ENCODE measurements at places on chromosomes 16 and 17.

GRCh38 chr17:82157046-82158035 lies 55.3 kb downstream of the CCDC57 start:
- no peak for DNase-seq

DNA sequence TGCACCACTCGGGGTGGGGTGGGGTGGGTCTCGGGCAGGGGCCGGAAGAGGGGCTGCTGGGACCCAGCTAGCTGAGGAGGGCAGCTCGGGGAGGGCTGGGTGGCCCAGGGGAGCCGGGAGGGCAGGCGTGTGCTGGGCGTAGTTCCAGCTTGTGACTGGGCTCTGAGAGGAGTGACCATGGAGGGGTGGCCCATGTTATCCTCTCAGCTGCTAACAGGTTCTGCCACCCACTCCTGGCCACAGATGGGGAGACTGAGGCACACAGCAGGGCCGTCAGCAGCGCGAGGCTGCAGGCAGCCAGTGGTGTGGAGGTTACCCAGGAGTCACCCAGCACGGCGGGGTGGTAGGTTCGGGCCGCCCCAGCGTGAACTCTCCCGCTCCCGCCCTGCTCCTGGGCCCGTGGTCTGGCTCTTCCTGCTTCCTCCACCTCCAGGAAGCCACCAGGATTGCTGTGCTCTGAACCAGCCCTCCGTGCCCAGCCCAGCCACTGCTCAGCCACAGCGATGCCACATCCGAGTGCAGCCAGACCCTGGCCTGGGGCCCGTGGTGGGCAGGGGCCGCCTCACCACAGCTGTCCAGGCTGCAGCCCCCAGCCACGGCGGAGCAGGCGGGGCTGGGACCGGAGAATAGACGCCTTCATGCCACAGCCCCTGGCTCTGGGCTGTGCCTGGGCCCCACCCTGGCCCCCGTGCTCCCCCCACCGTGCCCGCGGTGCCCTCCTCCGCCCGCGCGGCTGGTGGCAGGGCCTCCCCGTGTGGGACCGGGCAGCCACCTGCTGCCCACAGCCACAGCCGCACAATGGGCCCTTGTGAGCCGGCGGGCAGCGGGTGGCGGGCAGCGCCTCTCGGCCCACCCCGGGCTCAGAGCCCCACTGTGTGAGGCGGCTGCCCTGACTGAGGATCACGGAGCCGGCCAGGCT lies 26.3 kb upstream of the SSTR5 start:
- no peak for DNase-seq

- no peak for DNase-seq
Measured at GRCh38 chr17:7111784-7112509, 2.7 kb downstream of the ASGR2 start.

GRCh38 chr17:58267347-58268324 lies 13.1 kb downstream of the MPO start:
- no peak for DNase-seq

GRCh38 chr17:81314398-81315081 lies 19.4 kb upstream of the SLC38A10 start:
- no peak for DNase-seq

- DNase-seq = no peak
Measured at GRCh38 chr17:81234940-81235821, 3.7 kb downstream of the TEPSIN start.

DNA sequence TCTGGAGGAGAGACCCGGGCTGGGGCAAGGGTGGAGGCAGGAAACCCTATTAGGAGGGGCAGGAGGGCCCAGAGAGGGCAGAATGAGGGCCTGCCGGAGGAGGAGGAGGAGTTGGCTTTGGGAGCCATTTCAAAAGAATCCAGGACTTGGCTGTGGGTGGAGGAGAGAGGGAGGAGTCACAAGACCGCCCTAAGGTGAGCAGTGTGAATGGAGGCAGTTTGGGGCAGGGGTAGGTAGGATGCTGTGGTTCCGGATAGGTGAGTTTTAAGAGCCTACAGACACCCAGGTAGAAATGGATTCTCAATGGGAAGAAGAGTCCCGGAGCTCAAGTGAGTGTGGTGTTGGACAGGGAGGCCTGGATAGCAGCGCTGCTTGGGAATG lies 80.3 kb downstream of the ARHGAP23 start:
- DNase-seq = no peak

GRCh38 chr17:60388742-60389141 lies 3.2 kb downstream of the USP32 start:
- DNase-seq = no peak

GRCh38 chr16:47970291-47970931 lies 185.4 kb downstream of the ABCC12 start:
- DNase-seq = peak; percentile 12

DNA sequence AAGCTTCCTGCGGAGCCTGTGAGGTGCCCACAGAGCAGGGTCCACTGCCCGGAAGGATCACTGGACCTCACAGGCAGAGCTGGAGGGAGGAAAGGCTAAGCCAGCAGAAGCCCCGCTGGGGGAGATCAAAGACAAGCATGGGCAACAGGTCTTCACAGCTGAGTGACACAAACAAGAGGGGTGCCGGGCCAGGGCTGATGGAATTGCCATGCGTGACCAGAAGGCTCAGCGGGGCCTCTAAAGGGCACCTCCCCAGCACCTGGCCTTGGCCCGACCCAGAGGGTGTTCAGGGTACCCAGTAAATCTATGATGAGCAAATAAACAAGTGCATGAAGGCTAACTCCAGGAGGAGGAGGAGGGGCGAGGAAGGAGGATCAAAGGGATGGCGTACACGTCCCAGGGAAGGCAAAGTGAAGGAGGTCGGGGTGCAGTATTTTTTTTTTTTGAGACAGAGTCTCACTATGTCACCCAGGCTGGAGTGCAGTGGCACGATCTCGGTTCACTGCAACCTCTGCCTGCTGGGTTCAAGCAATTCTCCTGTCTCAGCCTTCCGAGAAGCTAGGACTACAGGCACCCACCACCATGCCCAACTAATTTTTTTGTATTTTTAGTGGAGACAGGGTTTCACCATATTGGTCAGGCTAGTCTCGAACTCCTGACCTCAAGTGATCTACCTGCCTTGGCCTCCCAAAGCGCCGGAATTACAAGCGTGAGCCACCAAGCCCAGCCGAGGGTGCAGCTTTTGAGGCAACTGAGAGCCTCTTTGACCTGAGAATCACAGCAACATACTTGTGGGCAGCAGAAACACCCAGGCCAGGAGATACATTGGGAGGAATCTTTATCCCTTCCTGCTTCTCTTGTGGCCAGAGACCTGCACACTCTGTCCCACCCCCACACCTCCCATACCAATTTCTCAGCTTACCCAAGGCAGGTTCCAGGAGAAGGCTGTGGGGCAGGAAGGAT lies 16.1 kb upstream of the EXOC7 start:
- DNase-seq = no peak

- peak; percentile 40 for DNase-seq
Measured at GRCh38 chr17:14268264-14268663, 31.6 kb upstream of the CDRT15 start.
